ENCODE measurements at places on chromosomes 11 and 22. TPM values are rescaled to one million over a fixed set of nuclear protein-coding genes. Genes with fewer than 3 reads are reported as not detected.

The SMTNL1 gene
- total RNA-seq: not detected

The RFPL3 gene
- total RNA-seq: not detected

The APOL2 gene
- total RNA-seq: 14.6 TPM

The FZD4 gene
- total RNA-seq: 9.7 TPM

- no peaks in the 10 kb centered on the region for H3K36me3 ChIP-seq
- no peak overlapping the region for H3K27ac ChIP-seq
- H3K27me3 ChIP-seq: no peaks in the 10 kb centered on the region
Observed at GRCh38 chr11:68186061-68186460, 27.0 kb downstream of the KMT5B start.

GRCh38 chr11:128732471-128733277, 38.8 kb downstream of the FLI1 start:
- H3K4me3 ChIP-seq: no peak overlapping the region
- no peaks in the 10 kb centered on the region for H3K27me3 ChIP-seq
- H3K36me3 ChIP-seq: no peaks in the 10 kb centered on the region
- H3K4me1 ChIP-seq: peaks cover 31% of the 10 kb centered on the region
- H3K27ac ChIP-seq: no peak overlapping the region

DNA sequence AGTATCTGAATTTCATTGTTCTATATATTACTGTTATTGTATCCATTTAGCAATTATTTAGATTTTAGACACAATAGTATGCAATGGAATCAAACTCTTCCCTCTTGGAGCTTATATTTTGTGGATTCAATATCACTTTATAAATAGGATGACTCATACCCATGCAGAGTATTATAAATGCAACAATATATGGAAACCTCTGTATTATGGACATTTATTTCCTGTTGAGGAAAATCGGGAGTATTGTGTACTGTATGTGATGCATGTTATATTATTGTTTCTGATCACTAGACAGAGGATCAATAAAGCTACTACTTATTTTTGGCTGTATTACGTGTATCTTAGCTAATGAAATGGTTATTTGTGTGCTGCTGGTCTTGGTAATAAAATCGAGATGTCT, 770 bp downstream of the METTL15 start:
- H3K4me1 ChIP-seq: no peaks in the 10 kb centered on the region
- DNase-seq: no peak
- H3K36me3 ChIP-seq: no peaks in the 10 kb centered on the region
- H3K27ac ChIP-seq: peak overlapping the region; percentile 91

Measured in esophagus squamous epithelium (tissue), 5 donors.